ENCODE measurements at places on chromosomes 5 and 9. TPM values are rescaled to one million over a fixed set of nuclear protein-coding genes. Genes with fewer than 3 reads are reported as not detected.

The OLFM1 gene
- total RNA-seq: 9.7 TPM

- no peak for DNase-seq
These were observed 278.6 kb downstream of the ZSWIM6 start for GRCh38 chr5:61610678-61611024.

DNA sequence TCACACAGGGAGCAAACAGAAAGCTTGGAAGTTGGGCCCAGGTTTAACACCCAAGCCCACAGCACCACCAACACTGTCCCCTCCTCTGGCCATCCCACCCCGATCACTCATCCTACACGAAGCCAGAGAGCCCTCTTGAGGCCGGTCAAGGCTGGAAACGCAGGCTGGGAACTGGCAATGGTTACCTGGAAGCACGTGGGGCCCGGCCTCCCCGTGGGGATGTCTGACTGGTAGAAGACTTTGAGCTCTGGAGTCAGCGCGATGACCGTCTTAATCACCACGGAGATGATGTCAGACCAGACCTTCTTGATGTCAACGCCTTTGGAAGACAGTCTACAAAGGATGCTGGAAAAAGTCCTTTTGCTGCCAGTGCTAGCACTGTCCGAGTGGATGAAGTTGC is 104.1 kb downstream of the TTLL11 start:
- no peak for DNase-seq

DNA sequence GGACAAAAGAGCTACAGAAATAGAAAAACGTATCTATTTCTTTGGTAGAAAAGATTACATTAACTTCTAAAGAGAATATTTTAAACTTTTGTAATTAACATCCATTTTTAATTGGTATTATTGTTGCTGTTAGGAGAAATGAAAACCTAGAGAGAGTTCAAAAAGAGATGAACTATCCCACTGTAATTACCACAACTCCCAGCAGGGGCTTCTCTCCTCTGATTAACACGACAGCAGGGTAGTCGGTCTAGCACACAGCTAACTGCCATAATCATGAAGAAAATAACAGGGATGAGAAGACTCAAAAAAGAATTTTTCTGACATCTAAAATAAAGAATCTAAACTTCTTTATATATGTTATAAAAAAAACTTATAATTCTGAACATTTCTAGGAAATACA is 86.2 kb upstream of the CDH9 start:
- DNase-seq: no peak
